Cardiac muscle cell (in vitro differentiated cells and primary cell): ENCODE measurements at places on chromosomes 12 and 14. TPM values are rescaled to one million over a fixed set of nuclear protein-coding genes. Genes with fewer than 3 reads are reported as not detected.

Gene ESRRB
- total RNA-seq = 11.0 and 13.6 TPM in 2 replicates

Gene STAB2
- total RNA-seq = under 0.01 and 0.03 TPM in 2 replicates

Gene ARHGDIB
- 3.8 and 8.2 TPM in 2 replicates for total RNA-seq

Gene IFNG-AS1
- 0.07 TPM in 1 of 2 replicates, not detected in the other for total RNA-seq

Gene LMO3
- total RNA-seq = 26.2 and 29.3 TPM in 2 replicates

Gene GLIPR1L2
- 0.63 TPM in 1 of 2 replicates, not detected in the other for total RNA-seq

Gene CCER1
- not detected in 2 replicates for total RNA-seq

Gene SLC25A47
- total RNA-seq = not detected in 2 replicates

Gene PTGER2
- not detected in 2 replicates for total RNA-seq

Gene POTEM
- total RNA-seq = not detected in 2 replicates

Gene ERH
- 97.0 and 117 TPM in 2 replicates for total RNA-seq
